Activated CD8-positive, alpha-beta memory T cell treated with anti-CD3 and anti-CD28 coated beads, Interleukin-2, amount 50 U/mL, for 4 hours (primary cell): ENCODE measurements at places on chromosomes 2 and 18.

DNA sequence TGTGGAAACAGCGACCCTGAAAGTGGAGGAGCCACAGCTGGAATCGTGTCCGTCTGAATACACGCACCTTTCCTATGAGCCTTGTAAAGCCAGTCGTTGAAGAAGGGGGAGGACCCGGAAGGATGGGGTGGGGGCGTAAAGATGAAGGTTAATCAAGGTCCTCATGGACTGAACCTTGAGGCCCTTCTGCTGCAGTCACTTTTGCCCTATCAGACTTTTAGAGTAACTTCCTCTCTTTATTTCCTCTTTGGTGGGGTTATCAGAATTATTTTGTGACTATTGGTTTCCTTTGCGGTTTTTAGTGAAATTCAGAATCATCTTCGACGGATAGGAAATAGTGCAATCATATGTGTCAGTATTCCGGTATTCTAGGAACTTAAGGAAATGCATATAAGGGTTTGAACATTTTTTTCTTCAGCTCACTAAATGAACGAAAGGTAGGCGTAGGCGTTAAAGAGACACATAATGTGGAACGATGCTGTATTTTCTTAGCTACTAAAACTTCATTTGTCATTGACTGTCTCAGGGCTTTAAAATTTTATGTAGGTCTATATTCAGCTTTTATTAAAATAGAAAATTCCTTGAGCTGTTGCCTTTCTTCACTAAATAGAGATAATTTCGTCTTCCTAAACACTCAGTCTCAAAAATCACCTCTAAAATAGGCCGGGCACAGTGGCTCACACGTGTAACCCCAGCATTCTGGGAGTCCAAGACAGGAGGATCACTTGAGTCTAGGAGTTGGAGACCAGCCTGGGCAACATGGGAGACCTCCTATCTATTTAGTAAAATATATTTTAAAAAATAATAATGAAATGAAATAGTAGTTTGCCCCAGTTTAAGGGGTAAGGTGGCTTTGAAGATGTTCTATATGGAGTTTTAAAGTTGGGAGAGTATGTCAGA, 1.4 kb upstream of the YES1 start:
- peak; percentile 62 for DNase-seq

- no peak for DNase-seq
Observed at GRCh38 chr2:197828464-197829135, 24.2 kb downstream of the PLCL1 start.

- DNase-seq, result no peak
Observed at GRCh38 chr18:11993264-11993916, 12.1 kb downstream of the IMPA2 start.

DNA sequence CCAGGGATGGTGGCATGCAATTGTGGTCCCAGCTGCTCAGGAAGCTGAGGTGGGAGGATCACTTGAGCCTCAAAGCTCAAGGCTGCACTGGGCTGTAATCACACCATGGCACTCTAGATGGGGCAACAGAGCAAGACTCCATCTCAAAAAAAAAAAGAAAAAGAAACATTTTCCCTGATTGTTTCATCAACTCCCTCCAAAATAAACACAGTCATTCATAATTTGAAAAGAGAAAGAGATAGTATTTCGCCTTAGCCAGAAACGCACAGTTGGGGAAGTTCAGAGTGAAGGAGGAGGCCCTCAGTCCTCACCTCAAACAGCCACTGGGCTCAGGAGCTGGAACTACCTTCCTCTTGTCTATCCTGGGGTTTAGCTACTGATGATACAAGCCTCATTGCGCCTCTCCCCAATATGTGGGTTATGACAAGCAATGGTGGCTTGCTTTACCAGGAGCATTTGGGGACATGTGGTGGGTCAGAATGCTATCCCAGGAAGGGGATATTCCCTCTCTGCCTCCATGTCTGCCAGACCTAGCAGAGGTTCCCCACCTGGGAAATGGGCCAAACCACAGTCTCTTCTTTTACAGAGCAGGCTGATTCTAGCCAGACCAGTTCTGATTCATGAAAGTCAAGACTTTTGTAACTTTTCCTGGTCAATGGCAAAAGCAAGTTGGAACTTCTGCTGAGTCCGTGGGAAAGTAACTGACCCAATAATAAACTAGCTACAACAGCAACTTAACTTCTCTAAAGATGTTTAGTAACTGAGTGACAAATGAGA, 22.2 kb upstream of the TMEM87B start:
- no peak for DNase-seq

DNA sequence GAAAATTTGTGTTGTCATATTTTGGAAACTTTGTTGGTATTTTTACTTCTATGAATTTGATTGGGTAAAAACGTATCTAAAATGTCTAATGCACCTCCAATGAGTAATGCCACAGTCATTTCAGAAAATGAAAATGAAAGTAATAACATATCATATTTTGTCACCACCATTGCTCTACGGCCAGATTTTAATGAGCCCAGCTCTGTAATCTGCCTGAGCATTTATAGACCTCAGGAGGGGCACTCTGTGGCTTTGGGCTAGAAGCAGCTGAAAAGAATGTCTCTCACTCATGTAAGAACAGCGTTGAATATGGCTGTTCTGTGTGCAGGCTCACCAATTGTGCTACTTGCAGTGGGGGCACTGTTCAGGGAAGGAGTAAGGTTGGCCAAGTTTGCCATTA, 32.7 kb upstream of the ABCA12 start:
- no peak for DNase-seq

DNA sequence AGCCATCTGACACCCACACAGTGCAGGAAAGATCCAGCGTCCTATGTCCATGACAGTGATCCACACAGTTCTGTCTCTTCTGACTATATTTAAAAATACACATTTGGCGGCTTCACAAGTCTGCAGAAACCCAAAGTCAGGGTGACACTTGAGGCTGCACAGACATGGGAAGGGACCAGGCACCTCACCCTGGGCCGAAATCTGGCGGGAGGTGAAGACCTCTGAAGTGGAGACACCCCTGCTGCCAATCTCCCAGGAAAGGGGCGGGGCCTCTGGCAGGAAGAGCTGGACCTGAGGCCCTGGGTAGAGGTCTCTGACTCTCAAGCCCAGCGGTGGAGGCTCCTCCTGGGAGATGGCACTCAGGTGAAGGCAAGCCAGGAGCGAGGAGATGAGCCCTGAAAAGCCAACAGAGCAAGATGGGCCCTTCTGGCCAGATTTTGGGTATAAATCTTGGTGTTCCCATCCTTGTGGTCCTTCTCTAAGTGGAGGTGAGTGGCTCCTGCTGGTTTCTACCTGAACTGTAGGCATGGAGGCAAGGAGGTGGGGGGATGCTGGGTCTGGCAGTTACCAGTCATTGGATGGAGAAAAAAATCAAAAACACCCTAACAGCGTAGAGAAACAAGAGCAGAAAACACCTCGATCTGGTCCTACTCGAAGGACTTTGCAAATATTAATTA, 248.4 kb downstream of the HDAC4 start:
- DNase-seq, result peak; percentile 13

DNA sequence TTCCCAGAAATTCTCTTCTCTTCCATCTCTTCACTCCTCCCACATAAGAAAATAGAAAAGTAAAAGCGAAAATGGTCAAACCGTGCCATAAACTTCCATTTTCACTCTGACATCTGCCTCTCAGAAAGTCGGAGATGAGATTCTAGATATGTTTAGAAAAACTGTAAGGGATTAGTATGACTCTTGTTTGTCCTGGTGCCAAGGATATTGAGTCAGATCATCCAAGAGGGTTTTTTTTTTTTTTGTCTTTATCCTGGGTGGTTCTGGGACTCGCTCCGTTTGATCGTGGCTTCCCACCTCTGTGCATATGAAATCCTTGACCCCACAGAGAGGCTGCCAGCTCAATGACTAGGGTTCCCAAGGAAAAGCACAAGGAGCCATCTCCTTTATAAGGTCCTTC, 17.3 kb downstream of the EN1 start:
- DNase-seq, result no peak

GRCh38 chr2:3587432-3587831, 7.5 kb upstream of the COLEC11 start:
- DNase-seq, result no peak
